ENCODE measurements at places on chromosomes 2 and 18.

GRCh38 chr18:50143294-50143693 lies 51.7 kb downstream of the MYO5B start:
- no peak for DNase-seq

DNA sequence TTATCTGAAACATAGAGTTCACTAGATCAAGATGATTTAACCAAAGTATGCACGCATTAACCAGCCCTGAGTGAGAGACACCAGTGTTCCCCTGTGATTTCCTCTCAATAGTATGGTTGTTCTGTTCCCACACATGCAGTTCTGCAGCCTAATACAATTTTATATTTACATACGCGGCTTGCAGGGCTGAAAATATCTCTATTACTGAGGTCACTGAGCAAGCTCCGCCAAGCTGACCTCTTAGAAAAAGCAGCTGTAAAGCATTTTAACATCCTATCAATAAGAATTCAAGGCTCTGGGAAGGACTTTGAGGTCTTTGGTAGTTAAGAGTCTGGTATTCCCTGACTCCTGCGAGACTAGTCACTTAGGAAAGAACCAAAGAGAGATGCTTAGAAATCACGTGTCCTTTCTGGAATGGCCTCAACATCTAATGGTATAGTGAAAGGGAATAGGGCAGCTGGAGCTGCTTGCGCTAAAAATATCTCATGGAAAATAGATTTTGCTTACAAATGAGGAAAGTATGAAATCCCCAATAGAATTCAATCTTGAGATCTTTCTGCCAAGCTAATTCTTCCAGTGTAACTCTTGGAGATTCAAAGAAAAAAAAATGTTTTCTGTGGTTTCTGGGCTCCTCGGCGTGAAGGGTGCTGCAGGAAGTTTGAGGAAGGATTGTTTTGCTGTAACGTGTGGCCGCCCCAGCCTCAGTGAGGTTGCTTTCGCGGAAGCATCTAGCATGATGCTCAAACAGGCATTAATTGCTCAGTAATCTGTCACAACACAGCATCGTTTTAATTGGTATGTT lies 59.2 kb downstream of the DOCK10 start:
- DNase-seq: no peak

DNA sequence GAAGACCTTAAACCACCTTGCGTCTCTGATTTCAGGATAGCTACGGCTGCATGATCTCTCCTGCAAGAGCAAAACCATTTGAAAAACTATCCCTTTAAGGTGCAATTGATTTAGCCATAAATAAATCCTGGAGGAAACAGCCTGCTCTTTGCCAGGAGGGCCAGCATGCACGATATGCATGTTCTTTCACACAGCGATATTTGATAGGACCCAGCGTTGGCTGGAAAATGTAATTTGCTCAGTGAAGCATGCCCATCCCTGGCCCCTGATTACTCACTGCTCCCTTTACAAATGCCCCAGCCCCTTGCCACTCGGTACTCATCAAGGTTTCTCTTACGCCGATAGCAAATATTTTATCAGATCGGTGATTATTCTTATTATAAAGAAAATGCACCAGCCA lies 315.4 kb downstream of the CDH2 start:
- DNase-seq: no peak

- no peak for DNase-seq
These were observed 266.9 kb upstream of the EPAS1 start for GRCh38 chr2:46030330-46030729.

DNA sequence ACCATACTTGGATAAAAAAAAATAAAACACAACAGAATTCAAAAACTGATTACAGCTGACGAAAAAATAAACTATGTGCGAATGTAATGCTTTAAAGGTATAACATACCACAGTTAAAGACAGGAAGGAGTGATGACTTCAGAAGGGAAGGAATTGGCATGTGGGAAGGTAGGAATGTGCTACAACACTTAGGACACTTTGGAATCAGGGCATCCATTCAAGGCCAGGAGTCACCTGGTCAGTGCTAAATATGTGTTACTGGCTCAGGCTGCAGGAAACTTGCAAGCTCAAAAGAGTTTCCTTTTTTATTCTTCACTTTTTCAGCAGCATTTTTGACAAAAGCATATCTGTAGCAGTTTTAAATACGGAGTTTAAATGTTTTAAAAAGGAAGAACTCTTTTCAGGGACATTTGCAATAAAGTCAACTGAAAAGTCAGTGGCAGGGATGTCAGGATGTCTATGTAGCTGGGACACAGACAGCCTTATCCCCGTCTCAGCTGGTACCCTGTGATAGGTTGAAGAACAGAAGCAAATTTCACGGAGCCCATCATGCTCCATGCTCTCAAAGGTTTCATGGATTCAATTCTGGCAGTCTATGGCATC lies 138.0 kb upstream of the KLHL14 start:
- no peak for DNase-seq

DNA sequence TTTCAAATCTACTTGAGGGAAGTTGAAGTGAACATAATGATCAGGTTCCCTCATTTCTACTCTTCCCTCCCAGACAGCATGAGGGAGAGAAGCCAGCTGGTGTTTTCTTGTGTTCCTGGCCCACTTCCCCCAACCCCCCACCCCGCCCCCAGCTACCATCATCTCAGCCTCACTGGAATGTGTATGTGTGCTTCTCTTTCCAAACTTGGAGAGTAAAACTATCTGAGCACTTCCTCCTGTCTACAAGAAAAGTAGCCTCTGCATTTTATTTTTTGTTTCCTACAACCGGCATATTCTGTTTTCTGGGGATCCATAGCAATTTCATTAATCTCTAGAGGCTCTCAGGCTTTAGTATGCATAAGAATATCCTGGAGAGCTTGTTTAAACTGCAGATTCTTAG lies 53.6 kb upstream of the GRHL1 start:
- no peak for DNase-seq

DNA sequence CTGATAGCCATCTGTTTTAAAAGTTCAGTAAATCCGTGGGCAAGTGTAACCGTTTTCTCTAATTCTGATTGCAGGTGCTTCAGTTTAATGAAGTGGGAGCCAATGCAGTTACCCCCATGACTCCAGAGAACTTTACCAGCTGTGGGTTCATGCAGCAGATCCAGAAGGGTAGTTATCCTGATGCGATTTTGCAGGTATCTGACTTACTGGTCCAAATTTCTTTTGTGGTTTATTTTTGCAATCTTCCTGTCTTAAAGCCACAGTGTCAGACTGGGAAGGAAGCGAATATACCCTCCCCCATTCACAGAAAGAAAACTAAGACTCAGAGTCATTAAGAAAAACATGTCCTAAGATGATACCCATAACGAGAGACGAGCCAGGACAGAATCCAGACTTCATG lies 7.7 kb downstream of the SERPINB2 start:
- DNase-seq: no peak

GRCh38 chr2:7031547-7032245 lies 114.5 kb downstream of the RNF144A start:
- peak; percentile 6 for DNase-seq

DNA sequence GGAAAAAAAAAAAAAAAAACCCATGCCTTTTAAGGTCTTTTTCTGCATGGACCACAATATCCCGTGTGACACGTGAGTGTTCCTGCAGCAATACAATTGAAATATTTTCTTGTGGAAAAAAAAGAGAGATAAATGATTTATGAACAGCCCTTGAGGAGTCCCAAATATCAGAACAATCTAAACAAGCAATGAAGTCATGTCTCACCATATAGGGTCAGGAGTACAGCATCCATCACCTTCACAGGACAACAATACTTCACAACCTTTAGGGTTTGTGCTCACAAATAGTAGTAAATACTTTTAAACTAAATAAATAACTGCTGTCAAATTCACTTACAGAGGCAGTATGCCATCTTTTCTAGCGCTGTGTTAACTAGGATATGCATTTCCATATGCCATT lies 87.9 kb downstream of the ZEB2 start:
- no peak for DNase-seq

GRCh38 chr2:88711897-88712296 lies 20.4 kb downstream of the RPIA start:
- DNase-seq: no peak

DNA sequence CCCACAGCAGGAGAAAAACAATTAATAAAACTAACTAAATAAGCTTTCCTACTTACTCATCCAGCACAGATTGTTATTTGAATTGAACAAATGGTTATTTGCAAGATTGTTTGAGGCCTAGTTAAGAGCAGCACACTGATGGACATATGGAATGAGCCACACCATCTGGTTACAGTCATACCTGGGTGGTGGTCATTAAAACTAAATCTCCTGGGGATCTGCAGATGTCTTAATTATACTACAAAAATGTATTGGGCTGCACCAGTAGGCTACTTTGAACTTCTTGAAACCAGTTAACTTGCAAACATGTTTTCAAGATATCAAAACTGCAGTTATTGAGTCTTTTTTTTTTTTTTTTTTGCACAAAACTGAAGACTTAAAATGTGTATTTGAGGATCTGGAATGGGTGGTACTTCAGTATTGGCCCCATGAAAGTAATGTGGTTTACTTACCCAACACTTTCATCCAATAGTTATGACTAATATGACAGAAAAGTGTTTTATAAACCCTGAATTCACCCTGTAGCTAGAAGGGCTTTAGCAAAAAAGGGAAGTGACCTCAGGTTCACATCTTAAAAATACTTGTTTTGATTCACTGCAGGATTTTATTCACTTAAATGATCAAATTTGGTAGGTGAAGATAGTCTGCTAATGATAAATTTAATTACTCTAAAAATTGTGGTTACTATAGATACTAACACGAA lies 10.8 kb downstream of the AGFG1 start:
- no peak for DNase-seq

- no peak for DNase-seq
These were observed 194.5 kb downstream of the EPHA4 start for GRCh38 chr2:221377597-221377996.

DNA sequence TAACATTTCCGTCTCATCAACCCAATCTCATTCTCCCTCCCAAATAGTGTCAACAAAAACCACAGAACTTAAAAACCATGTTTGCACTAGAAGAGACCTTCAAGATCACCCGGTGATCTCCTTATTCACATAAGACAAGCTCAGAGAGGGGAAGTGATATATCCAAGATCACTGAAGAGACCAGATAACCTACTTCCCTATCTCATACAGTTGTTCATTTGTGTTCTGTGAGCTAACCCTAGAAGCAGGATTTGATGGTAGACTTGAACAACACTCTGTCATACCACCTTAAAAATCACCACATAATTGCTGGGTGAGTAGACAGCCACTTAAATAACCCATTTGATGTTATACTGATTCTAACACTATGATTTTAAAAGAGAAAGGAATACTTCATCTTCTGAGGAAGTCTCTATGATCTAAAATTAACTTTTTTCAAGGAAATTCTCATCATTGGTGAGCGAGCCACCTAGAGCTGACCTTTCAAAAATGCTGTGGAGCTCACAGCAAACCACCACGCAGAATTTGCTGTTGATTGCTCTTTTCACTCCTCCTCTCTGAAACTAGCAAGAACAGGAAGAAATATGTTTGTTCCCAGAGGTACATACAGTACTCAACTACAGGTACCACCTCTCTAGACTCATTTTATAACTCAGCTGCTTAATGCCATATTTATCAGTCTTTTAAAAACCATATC lies 15.1 kb downstream of the AAK1 start:
- DNase-seq: no peak

- DNase-seq: peak; percentile 85
These were observed at the start of the genes LIPT1 and TSGA10 for GRCh38 chr2:99154643-99155536. TSS of gene LIPT1 (plus strand) at chr2:99154967. CDS start at chr2:99161958, 6,991 bp downstream. TSS of gene TSGA10 (minus strand) at chr2:99154942. CDS start at chr2:99109439, 45,503 bp downstream.

- no peak for DNase-seq
These were observed 697.0 kb upstream of the ID2 start for GRCh38 chr2:7984693-7985353.

DNA sequence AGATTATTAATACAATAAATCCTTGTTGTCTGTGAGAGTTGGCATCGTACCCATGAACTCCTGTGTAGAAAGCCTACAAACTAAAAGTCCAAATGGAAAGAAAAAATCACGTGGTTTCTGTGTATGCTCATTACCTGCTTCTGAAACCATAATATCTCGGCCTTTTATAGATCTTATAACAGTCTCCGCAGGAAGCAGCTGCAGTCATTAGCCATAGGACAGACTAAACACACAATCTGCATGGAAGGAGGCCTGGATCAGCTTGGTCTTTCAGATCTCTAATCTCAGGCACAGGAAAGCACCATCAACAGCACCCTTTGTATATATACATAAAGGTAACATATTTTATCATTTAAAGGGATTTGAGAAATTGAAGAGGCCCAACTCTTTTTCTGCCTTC lies 508.9 kb upstream of the TCF4 start:
- no peak for DNase-seq

GRCh38 chr2:98927027-98927426 lies 9.0 kb downstream of the CRACDL start:
- no peak for DNase-seq

DNA sequence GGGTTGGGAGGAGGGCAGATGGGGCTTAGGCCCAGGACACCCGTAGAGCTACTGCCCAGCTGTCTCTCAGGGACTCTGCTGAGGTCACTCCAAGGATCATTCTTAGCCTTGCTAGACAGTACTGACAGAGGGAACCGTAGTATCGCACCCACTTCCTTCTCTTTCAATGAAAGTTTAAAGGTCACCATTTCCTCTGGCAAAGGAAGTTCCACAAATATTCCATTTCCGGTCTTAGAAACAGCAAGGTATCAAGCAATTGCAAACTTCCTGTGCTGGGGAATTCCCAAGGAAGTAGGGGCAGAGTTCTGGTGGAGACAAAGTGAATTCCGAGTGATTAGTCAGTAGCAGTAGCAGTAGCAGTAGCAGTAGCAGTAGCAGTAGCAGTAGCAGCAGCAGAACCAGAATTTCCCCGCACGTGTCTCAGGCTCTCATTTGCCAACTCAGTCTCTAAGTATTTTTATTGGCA lies 24.7 kb downstream of the IL1B start:
- no peak for DNase-seq

GRCh38 chr2:106995556-106995955 lies 109.6 kb upstream of the ST6GAL2 start:
- no peak for DNase-seq

GRCh38 chr2:149415086-149415485 lies 84.7 kb downstream of the LYPD6 start:
- DNase-seq: no peak

DNA sequence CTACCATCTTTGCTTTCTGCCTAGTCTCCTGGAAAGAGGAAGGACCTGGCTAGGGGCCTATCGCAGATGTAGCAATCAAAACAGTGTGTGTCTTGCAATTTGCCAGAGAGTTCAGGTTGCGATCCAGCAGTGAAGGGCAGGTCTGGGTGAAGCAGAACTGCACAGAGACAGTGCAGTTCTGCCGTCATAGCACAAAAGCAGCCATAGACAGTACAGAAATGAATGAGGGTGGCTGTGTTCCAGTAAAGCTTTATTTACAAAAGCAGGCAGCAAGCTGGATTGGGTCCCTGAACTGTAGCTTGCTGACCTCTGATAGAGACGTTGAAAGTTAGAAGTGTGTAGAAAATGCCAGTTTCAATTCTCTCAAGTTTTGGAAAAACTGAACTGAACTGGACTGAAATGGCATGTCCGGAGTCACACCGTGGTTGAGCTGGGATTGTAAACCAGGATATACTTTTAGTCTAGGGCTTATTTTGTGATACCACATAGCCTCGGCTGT lies 186.8 kb downstream of the LTBP1 start:
- DNase-seq: no peak

GRCh38 chr2:98393354-98393753 lies 47.1 kb downstream of the CNGA3 start:
- DNase-seq: no peak
